ENCODE measurements at places on chromosomes 11 and 22. TPM values are rescaled to one million over a fixed set of nuclear protein-coding genes. Genes with fewer than 3 reads are reported as not detected.

The C11orf42 gene
- not detected for polyA plus RNA-seq

The OR52I2 gene
- not detected for polyA plus RNA-seq

The CSNK2A3 gene
- polyA plus RNA-seq = 0.15 TPM

The APOA1 gene
- polyA plus RNA-seq = 0.56 TPM

The HSCB gene
- polyA plus RNA-seq = 17.5 TPM

The SLC35E4 gene
- 0.43 TPM for polyA plus RNA-seq

The GALNT18 gene
- polyA plus RNA-seq = not detected

The B3GAT3 gene
- polyA plus RNA-seq = 88.9 TPM

The MS4A2 gene
- polyA plus RNA-seq = not detected

The MMP3 gene
- polyA plus RNA-seq = not detected

The NCF4 gene
- polyA plus RNA-seq = 175 TPM

The MS4A6E gene
- not detected for polyA plus RNA-seq

The MPZL3 gene
- 1.5 TPM for polyA plus RNA-seq

The SGSM1 gene
- polyA plus RNA-seq = 1.3 TPM

The RASSF10 gene
- not detected for polyA plus RNA-seq

The KCNQ1OT1 gene
- 0.06 TPM for polyA plus RNA-seq

All from B cell (primary cell).